ENCODE measurements at places on chromosomes 13 and 19.

DNA sequence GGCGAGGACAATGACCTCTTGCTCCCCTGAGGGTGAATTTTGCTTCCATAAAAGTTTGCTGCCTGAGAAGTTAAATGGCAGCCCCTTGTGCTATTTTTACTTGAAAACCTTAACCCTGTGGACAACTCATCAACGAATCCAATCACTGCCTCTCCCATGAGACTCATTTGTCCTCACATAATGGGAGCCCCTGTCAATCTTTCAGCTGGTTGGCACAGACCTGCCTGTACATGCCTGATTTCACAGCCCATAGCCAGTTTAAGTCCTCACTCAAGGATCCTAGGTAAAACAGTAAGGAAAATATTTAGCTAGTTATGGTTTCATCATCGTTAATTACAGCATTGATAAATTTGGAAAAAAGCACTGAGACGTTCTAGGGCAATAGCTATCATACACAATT lies 207.4 kb downstream of the NHLRC3 start:
- no peak for DNase-seq

GRCh38 chr13:43520351-43520750 lies 266.4 kb downstream of the ENOX1 start:
- no peak for DNase-seq

DNA sequence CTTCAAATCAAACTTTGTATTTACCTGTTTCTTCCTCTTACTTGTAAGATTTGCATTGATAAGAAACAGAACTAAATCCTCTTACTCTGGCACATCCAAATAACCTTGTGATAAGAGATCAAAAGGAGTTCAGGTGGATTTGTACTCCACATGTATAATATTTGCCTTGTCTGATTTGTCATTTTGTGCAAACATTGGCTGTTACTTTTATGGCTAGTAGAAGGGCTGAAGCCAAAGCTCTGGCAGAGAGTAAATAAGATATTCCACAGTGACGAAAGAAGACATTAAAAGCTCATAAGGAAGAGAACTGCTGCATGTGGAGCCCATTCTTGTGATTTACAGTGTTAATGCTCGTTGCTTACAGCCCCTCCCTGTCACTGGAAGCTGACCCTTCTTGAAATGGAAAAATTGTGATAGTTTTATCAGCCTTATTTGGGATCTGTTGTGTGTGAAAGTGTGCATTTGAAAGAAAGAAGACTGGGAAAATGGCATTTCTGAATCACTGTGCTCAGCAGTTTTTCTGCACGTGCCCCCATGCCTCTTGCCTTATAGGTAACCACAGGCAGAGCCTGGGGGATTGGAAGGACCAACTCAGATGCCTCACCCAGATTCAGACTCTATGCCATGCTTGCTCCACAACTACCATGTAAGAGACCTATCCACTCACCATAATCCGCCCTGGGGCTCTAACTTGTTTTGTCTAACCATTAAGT lies 68.2 kb downstream of the OXGR1 start:
- no peak for DNase-seq

- DNase-seq: no peak
These were observed 429.6 kb downstream of the RFC3 start for GRCh38 chr13:34247596-34247995.

DNA sequence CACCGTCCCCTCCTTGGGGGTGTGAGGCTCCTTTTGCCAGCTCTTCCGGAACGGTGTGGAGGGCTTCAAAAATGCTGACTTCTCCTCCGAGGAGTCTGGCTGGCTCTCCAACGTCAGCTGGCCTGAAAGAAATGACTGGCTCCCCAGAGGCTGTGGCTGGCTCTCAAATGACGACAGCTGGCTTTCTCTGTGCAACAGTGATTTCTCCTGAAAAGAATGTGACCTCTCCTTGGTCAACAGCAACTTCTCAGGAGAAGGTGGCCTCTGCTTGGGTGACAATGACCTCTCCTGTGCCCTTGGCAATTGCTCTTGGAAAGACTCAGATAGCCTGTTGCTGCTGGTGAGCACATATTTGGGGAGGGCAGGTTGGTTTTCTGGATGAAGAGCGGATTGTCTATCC lies 29.2 kb downstream of the ONECUT3 start:
- no peak for DNase-seq

GRCh38 chr19:41354343-41354953 lies 726 bp upstream of the TGFB1 start:
- DNase-seq: no peak

- no peak for DNase-seq
These were observed 274.8 kb downstream of the TSHZ3 start for GRCh38 chr19:31074199-31075125.

DNA sequence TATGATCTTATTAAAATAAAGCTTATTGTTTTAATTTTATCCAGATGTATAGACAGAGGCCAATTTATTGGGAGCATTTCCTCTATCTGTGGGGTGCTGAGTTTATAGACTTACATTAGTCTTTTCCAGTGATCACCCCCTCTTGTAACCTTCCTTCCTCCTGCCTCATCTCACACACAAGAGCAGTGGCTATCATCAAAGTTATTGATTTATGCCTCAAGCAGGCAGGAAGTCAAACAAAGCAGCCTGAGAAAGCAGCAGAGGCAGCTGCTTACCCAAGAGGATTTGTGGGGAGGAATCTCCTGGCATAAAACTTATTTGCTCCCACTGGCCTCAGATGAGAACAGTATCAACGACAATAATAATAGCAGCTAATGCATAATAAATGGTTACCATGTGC lies 26.3 kb upstream of the DCLK1 start:
- DNase-seq: no peak

DNA sequence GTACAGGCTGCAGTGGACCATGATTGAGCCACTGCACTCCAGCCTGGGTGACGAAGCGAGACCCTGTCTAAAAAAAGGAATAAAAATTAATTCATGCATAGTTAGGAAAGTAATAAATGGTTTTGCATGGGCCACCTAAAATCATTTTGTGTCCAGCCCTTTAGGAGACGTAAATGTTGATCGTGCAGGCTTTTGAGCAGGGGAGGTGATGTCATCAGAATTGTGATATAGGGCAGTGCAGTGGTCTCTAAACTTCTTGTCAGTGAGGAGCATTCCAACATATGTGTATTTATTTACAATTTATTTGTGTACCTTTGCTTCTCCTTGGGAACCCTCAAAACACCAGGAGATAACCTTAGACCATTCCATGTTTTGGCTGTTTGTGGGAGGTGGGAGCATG lies 3.0 kb downstream of the SMARCA4 start:
- no peak for DNase-seq

DNA sequence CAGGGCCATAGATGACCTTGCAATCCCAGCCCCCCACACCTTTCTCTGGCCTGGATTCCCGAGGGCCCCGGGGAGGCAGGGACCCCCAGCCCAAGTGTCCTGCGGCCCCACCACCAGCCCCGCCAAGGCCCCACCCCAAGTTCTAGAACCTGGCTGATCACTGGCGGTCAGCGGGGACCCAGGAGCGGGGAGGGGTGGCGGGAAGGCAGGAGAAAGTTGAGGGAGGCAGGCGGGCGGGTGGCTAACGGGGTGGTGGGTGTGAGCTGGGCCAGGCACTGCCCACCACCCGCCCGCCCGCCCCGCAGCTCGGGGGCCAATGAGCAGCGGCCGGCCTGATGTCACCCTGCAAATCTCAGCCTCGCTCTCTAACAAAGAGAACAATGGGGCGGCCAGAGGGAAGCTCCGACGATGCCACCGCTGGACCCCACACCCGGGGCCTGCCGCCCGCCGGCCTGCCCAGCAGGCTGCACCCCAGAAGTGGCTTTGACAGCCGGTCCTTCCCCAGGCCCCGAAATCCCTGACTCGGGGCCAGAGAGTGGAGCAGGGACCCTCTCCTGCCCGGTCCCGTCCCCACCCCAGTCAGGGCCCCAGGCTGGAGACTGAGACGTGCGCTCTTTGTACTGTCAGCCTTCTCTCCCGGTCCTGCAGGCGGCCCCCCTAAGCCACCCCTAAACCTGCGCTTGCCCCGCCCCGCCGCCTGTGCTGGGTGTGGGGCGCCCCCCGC lies 1.6 kb downstream of the MEX3D start:
- no peak for DNase-seq

DNA sequence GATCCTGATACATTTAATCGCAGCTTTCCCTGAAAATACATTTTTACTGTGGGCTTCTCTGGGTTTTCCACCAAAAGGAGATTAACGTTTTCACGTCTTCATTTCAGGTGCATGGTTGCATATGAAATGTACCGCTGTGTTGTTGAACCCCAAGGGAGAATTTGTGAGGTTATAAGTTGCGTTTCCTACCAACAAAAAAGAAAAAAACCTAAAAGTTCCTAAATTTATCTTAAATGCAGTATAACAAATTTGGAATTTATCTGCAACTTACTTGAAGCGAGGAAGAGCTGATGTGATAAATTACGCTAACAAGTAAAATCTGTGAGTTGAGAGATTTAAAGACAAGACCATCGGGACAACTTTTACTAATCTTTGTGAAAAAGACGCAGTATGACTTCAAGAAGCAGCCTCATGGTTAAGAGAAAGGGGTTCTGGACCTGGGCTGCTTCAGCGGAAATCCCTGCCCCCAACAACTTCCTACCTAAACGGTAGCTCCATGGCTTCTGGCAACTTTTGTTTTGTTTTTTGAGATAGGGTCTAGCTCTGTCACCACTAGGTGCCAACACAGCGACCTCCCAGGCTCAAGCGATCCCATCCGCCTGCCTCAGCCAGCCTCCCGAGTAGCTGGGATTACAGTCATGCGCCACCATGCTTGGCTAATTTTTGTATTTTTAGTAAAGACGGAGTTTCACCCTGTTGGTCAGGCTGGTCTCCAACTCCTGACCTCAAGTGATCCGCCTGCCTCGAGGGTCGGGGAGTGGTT lies 958 bp upstream of the OBI1 start:
- no peak for DNase-seq

GRCh38 chr13:113964251-113964995 lies 9.5 kb downstream of the C13orf46 start:
- no peak for DNase-seq

DNA sequence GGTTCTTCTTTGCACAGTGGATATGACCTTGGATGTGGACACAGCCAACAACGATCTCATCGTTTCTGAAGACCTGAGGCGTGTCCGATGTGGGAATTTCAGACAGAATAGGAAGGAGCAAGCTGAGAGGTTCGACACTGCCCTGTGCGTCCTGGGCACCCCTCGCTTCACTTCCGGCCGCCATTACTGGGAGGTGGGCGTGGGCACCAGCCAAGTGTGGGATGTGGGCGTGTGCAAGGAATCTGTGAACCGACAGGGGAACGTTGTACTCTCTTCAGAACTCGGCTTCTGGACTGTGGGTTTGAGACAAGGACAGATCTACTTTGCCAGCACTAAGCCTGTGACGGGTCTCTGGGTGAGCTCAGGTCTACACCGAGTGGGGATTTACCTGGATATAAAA lies 9.4 kb downstream of the RFPL4AL1 start:
- no peak for DNase-seq

DNA sequence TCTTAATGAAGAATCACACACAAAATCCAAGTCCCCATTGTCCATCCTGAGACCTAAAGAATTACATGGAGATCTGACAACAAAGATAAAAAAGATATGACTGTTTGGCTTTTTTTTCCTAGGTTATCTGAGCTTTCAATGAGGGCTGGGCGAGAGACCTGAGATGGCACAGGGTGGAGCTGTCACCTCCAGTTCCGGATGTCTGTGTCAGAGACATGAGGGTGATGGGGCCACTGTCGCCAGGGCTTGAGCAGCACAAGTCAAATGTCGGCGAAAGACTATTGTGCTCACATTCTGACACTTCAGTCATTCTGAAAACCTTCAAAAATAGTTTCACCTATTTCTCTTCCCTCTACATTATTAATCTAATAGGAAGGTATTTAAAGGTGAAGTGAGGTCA lies 65.7 kb downstream of the SLC7A1 start:
- no peak for DNase-seq

DNA sequence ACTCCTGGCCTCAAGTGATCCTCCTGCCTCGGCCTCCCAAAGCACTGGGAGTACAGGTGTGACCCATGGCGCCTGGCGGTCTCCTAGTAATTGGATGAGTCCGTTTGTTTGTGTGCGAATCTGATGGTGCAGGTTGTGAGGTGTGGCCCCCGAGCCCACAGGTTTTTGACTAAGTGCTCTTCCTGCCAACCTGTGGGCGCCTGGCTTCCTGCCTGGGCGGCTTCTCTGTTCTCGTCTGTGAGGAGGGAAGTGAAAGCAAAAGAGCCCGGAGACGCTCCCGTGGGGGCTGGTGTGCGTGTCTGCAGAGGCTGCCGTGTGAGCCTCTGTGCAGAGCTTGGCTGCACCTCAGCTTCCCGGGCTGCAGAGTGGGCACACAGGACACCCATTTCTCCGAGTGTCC lies 10.0 kb downstream of the ARHGAP45 start:
- no peak for DNase-seq

- DNase-seq: no peak
These were observed 8.6 kb downstream of the ELAVL1 start for GRCh38 chr19:7996883-7997282.

DNA sequence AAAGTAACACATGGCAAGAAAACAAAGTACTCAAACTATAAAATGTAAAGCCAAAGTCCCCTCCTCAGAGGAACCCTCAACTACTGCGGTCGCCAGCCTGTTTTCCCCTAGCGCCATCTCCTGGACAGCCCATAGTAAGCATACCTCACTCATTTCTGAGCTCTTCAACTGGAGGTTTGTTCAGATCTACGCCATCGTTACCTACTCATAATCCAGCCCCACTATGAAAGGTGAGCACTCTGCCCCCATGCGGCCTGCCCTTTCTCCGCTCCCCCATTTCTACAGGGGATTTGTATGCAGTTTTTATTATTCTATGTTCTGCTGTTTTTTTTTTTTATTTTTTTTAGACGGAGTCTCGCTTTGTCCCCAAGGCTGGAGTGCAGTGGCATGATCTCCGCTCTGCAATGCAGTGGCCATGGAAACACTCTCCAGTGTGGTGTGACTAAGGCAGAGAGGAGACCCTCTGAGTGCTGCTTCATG lies 26.2 kb downstream of the OPA3 start:
- no peak for DNase-seq

- no peak for DNase-seq
These were observed 123.4 kb downstream of the OLFM4 start for GRCh38 chr13:53152057-53152421.

DNA sequence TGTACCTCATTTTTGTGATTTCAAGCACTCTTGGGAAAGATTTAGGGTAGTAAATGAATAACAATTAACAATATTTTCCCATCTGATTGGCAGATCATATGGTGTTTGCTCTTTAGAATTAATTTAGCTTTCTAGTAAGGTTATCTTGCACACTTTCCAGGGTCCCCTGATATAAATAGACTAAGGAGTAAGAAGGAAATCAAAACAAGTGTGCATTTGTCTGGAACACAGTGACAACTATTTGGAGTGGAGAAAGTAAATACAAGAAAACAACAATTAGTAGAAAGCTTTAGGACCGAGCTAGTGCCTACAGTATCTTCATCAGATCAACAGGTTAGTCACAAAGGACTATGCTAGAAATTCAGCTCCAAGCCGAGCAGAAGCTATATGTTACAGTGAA lies 429.5 kb downstream of the COG6 start:
- DNase-seq: no peak

- DNase-seq: no peak
These were observed 931.3 kb downstream of the UQCRFS1 start for GRCh38 chr19:28281676-28282075.

DNA sequence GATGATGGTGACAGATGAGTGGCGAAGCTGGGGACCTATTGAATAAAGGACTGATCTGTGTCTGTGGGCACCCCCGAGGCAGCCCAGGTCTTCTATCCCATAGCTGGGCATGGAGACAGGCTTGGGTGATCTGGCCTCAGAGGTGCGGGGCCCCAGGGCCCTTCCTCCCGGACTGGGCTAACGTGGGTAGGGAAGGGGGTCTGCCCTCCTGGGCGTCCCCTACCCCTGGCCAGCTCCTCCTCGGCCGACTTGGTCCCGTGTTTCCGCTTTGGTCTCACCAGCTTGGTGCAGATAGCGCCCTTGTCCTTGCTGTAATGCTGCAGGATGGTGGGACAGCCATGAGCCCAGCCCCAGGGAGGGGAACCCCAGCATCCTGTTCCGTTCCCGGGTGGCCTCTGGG lies 3.3 kb downstream of the MATK start:
- DNase-seq: no peak
